ENCODE measurements at places on chromosomes 4 and X. TPM values are rescaled to one million over a fixed set of nuclear protein-coding genes. Genes with fewer than 3 reads are reported as not detected.

DNA sequence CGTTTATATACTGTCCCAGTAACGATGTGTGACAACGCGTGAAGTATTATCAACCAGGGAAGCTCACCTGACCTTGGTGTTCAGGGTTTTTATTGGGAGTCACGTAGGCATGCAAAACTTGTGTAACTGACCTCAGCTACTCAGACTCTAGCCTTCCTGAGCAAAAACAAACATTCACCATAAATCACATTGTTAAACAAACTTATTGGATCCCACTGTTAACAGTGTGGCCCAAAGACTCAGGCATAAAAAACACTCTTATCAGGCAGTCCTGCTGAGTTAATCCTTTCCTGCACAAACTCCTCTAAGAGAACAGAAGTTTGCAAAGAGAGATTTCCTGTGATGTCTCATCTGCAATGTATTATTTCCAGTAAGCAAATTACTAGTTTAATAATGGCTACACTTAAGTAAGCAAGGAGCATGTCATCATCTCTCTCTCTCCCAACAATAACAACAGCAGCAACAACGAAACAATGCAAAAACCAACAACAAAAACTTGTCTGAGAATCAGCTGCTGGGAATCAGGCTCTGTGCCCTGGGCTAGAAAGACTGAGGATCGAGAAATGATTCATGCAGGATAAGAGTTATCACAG is 12.0 kb downstream of the GAGE1 start:
- DNase-seq: no peak

DNA sequence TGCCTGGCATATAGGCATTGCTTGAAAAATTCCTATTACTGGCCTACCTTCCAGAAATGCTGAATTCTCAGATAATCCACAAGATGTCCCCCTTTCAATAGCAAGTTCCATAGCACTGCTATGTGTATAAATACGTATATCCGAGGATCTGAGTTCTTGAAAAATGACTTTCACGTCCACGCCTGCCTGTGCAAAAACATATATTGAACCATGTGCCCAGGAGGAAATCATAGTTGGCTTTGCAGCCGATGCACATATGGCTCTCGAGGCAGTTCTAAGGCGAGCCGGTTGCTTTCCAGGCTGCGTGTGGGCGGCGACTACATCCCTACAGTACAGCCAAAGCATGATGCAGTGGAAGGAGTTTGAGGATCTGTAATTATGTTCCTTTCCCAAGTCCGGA is 55.4 kb upstream of the ESX1 start:
- peak; percentile 66 for DNase-seq

The HGFAC gene
- total RNA-seq: not detected

The SFRP2 gene
- total RNA-seq: 0.65 TPM

DNA sequence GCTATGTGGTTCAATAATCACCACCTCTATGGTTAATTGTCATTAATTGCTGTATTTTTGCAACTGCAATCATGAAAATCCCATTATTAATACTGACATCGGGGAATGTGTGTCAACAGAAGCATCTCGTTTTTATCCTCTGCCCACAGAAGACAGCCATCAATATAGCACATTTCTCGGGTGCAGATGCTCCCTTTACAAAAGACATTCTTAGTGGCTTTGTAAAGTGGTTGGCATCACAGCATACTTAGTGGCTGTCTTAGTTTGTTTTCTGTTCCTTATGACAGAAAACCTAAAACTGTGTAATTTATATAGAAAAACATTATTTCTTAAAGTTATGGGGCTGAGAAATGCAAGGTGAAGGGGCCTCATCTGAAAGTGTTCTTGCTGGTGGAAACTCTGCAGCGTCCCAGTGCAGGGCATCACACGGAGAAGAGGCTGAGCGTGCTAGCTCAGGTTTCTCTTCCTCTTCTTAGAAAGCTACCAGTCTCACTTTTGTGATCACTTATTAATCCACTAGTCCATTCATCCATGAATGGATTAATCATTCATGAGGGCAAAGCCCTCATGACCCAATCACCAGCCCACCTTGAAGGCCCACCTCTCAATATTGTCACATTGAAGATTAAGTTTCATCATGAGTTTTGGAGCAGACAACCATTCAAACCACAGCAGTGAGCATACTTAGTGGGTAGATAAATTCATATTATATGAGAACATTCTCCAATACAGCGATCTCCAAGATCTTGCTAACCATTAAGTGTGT is 1067.7 kb upstream of the PABPC4L start:
- DNase-seq: no peak

The STOX2 gene
- not detected for total RNA-seq

The ARHGAP6 gene
- 0.54 TPM for total RNA-seq

DNA sequence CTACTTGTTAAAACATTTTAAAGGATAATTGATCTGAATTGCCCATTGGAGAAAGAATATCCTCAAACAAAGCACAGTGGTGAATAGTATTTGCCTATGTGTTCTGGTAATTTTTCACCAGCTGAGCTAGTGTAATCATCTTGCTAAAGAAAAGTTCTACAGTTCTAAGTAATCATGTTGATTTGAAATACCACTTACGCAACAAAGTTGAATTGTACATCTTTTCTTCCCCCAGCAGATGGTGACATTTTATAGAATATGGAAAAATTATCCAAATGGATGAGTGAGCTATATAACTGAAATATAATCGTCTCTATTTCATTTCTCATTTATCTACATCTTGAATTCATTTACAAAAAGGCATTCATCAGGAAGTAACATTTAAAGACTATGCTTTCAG is 9.7 kb upstream of the ZNF674 start:
- DNase-seq: peak; percentile 62

DNA sequence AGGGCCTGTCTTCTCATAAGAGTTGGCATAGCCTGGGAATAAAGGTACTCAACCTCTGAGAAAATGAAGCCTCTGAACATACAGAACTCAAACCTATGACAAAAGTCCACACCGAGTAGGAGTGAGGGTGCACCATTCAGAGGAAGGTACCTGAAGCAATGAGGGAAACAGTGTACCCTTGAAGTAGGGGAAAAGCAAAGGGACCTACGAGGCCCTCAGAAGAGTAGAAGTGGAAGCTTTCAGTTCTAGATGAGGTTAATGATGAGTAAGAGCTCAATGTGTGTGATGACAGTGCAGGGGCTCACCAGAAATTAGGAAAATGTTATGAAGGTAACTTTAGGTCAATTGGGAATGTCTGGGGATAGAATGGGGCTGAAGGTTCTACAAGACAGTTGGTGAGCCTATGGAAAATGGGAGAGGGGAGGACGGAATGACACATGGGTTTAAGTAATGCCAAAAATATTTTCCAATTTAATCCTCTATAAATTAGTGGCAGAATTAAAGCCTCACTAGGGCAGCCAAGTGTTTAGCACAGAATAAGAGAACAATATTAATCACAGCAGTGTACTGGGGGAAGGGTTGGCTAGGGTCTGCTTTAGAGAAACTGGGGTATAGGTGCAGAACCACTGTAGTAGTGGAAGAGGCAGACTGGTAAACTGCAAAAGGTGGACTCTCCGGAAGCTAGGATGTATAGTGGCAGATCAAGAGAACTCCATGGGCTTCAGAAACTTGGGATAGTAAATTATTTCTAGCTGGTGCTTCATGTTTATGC is 39.8 kb downstream of the RAB33A start:
- no peak for DNase-seq

GRCh38 chr4:85187106-85187505 is 220.6 kb upstream of the WDFY3 start:
- no peak for DNase-seq

The SRPX gene
- 75.7 TPM for total RNA-seq

GRCh38 chrX:154019633-154020528 is at the start of gene IRAK1:
Gene IRAK1, minus strand, starts transcription at chrX:154019902. Its CDS starts 90 bp downstream, at chrX:154019812.
- peak; percentile 83 for DNase-seq

DNA sequence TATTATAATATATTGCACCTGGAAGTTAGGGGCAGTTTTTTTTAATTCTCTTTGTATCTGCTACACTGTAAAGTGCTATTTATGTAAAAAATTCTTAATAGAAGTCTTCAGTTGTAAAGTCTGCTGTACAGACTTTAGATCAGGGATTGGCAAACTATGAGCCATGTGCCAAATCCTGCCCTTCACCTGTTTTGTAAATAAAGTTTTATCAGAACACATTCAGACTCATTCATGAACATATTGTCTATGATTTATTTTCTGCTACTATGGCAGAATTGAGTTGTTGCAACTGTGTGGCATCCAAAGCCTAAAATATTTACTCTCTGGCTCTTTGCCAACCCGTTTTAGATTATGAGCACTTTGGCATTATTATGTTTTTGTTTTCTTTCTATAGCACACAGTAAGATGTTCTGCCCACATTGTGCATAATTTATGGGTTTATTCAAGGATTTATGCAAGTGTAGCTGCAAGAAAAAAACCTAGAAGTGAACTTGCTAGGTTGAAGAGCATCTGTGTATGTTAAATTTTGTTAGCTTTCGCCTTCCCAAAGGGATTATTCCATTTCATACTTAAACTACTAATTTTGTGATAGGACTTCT is 56.9 kb downstream of the CLCN3 start:
- no peak for DNase-seq

DNA sequence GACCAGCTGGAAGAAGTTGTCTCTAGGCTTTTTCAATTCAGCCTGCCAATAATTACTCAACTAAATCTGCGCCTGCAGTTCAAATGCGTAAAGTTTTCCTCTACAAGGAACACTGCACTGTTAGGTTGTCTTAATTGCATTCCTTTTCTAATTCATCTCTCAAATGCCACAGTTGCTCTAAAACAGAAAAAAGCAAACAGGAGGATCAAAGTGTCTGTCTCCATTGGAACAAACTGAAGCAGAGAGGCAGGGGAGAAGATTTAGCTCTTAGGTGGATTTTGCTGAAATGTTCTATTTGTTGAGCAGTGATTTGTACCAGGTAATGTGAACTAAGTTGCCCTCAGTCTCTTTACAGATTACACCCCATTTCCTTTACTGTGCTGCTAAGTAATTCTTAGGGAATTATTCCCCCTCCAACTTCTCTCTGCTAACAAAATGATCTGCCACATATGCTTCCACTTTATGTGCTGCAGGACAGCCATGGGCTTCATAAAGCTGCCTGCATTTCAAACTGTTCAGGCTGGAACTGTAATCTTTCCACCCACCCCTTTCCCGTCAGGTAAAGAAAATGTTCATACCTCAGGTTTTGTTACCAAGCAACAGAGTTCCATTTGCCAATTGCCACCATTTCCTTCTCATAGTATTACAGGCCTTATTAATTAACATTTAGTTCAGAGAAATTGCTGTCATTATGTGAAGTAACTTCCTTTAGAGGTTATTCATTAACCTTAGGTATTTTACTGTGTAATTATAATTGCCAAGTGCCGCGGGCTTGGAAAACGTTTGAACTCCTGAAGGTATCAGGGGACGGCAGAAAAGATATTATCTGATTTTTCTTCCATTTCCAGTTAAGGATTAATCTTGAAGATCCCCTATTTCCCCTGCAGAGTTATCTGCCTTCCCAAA is 149.3 kb downstream of the SPRY1 start:
- no peak for DNase-seq

The MAGED4 gene
- total RNA-seq: 63.1 TPM

The GAGE2A gene
- not detected for total RNA-seq

DNA sequence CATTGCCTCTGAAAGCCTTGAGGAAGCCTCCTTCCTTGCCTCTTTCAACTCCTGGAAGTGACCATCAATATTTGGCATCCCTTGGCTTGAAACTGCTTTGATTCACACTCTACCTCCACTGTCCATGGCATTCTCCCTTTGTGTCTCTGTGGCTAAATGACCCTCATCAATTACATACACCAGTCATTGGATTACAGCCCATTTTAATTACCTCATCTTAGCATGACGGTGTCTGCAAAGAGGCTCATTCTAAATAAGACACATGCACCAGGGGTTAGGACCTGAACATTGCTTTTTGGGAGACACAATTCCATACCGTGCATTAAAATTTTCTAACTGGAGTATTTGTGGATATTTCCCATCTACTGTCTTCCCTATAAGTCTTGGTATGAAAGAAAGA is 60.7 kb upstream of the FAM9A start:
- no peak for DNase-seq

GRCh38 chr4:184803133-184803532 is 22.6 kb downstream of the ACSL1 start:
- DNase-seq: no peak

GRCh38 chrX:143664302-143664701 is 28.4 kb upstream of the SLITRK4 start:
- DNase-seq: peak; percentile 37

- DNase-seq: no peak
These were observed 33.0 kb downstream of the SNCA start for GRCh38 chr4:89803915-89804314.

GRCh38 chr4:74499986-74500781 is 55.2 kb downstream of the AREG start:
- DNase-seq: peak; percentile 83

The PDGFRA gene
- 275 TPM for total RNA-seq

DNA sequence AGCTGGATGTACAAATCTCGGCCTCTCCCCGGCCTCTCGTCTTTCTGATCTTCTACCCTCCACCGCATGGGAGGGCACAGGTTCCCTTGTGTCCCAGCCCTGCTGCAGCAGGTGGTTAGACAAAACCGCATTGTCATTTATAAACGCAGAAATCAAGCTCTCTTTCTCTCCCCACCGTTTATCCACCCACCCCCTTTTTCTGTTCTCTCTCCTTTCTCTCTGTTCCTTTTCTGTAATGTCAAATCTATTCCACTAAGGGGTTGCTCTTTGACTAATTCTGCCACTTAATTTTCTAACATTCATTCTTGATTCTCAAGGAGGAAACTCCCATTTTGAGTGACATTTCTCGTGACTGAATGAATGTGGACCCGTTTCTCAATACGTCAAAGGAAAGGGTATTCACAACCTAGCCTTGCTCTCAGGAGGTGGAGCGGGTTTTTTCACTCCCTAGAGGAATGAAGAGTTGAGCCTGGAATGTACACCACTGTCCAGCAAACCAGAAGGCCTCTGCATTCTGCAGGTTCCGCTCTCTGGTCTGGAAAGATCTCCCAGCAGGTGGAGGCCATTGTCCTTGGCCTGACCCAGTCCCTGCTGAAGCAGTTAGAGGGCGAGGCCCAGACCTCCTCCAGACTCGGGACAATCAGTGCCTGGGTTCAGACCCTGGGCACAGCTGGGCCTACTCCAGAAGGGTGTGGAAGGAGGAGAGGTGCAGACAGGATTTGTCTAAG is 70.9 kb upstream of the ENPP6 start:
- no peak for DNase-seq

- no peak for DNase-seq
These were observed 292.6 kb downstream of the IQCM start for GRCh38 chr4:149523039-149523438.

The PLRG1 gene
- total RNA-seq: 84.7 TPM

DNA sequence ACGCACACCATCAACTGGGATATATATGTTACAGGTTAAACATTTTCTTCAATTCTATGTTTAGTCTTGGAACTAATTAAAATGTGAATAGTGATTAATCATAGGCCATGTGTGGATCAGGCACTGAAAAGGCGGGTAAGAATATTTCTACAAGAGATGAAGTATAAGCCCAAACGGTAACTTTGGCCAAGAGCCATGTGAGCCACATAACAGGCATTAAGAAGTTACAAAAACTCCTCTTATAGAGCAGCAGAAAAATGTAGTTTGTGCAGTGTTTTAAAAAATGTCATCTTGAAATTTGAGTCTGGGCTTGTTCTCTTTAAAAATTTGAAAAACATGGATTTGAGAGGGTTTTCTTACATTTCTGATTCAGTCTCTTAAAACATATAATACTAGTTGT is 521.8 kb upstream of the DIPK2B start:
- no peak for DNase-seq

The UCP1 gene
- not detected for total RNA-seq

GRCh38 chr4:112057470-112057869 is 87.8 kb upstream of the FAM241A start:
- no peak for DNase-seq

The AKAP14 gene
- not detected for total RNA-seq

GRCh38 chr4:5942947-5943346 is 50.1 kb upstream of the CRMP1 start:
- no peak for DNase-seq

GRCh38 chrX:27444093-27444908 is 18.8 kb downstream of the PPP4R3C start:
- no peak for DNase-seq
